ENCODE measurements at places on chromosomes 5 and 9. TPM values are rescaled to one million over a fixed set of nuclear protein-coding genes. Genes with fewer than 3 reads are reported as not detected.
A peak's percentile ranks its signal among the peaks of the same experiment; 100 is the strongest.

RPP25L gene
- total RNA-seq, result 26.8 TPM

SMAD5 gene
- 102 TPM for total RNA-seq

DNA sequence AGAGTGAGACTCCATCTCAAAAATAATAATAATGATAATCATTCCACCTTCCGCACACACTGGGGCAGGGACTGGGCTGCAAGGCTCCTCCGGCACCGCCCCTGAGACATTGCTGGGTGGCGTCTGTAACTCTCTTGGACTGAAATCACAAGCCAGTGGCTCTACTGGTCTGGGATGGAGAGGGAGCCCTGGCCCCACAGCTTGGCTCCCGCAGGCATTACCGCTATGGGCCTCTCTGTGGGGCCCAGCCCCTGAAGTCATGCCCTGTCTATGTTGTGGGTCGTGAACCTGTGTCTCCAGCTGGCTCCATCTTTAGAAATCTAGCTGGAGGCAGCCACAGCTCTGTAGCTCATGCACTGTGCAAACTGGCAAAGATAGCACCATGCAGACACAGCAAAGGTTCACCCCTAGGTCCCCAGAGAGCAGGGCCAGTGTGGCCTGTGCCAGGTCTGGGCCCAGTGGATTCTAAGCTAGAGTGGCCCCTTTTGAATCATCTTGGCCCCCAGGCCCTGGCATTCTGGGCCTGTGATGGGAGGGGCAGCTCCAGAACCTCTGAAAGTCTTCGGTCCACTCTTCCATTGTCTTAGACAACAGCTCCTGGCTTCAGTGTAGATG, 36.1 kb upstream of the COL5A1 start:
- no peak for DNase-seq

DNA sequence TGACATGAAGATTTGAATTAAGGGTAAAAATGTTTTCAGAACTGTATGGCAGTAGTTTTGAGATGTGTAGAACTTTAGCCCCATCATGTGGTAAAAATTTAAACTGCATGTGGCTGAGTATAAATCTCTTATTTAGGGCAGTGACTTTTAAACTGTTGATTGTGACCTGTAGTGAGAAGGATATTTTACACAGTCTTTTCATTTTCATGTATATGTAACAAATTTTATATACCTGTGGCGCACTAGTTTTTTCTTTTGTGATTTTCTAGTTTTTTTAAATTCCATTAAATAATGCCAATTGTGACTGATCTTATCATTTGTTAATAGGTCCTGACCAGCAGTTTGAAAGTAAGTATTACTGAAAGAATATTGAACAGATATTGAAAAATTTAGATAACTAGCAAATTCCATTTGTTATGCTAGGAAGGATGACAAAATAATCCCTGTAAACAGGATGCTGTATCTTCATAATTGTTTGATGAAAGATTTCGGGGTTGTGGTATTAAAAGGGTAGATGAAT, 47.2 kb downstream of the GPBP1 start:
- no peak for DNase-seq

GRCh38 chr5:127471211-127471610, 46.2 kb upstream of the PRRC1 start:
- no peak for DNase-seq

DNA sequence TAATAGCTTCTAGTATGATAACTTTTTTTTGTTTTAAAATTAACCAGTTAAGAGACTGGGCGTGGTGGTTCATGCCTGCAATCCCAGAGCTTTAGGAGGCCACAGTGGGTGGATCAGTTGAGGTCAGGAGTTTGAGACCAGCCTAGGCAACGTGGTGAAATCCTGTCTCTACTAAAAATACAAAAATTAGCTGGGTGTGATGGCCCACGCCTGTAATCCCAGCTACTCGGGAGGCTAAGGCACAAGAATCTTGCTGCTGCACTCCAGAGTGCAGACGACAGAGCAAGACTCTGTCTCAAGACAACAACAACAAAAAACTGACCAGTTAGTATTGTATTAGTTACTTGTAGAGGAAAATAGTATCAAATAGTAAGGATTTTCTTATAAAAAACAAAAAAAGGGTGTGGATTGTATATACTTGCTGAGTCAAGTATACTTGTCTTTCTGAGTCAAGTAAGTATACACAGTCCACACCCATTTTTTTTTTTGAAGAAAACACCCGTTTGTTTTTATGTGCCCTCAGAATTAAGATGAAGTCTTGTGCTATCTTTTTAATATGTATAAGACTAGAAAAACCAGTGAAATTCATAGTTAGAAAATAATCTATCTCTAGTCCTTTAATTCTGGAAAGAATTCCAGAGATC, 25.3 kb downstream of the UBAP1 start:
- no peak for DNase-seq

SAXO1 gene
- total RNA-seq, result 0.56 TPM

CAMSAP1 gene
- total RNA-seq, result 34.9 TPM

CDO1 gene
- 3.5 TPM for total RNA-seq

ERAP2 gene
- total RNA-seq, result 8.7 TPM

- no peak for DNase-seq
Observed at GRCh38 chr5:141814064-141814964, 63.9 kb downstream of the PCDH1 start.

ADAMTS2 gene
- total RNA-seq, result 3.7 TPM

DNA sequence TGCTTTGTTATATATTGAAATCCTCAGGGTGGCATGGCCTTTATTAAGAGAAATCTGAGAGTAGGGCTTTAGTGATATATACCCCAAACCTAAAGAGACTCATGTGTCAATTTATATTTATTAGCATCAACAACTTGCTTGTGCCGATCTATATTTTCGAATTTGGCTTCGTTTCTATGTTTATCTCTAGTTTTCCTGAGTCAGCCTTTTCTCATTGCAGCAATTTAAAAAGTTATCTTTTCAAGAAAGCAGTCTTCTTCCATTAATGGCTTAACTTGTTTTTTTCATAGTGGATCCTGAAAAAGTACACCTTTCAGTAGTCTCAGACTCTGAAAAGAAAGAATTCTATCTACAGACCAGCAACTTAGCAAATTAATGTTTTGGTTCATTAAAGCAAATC, 99.9 kb upstream of the KCNN2 start:
- no peak for DNase-seq

DNA sequence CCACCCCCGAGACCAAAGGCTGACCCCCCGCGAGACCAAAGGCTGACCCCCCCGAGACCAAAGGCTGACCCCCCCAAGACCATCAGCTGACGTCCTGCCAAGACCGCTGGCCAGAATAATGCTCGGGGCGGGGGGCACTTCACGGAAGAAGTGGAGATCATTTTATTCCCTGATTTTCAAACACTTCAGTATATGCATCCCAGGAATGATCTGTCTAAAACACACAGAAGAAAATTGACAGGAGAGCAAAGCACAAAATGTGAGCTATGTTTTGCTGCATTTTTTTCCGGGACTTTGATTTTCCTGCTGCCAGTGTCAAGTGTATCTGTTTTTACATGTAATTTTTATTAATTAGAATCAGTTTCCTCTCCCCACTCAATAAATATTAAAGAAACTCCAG, 67.1 kb downstream of the ADAMTS2 start:
- no peak for DNase-seq

DNA sequence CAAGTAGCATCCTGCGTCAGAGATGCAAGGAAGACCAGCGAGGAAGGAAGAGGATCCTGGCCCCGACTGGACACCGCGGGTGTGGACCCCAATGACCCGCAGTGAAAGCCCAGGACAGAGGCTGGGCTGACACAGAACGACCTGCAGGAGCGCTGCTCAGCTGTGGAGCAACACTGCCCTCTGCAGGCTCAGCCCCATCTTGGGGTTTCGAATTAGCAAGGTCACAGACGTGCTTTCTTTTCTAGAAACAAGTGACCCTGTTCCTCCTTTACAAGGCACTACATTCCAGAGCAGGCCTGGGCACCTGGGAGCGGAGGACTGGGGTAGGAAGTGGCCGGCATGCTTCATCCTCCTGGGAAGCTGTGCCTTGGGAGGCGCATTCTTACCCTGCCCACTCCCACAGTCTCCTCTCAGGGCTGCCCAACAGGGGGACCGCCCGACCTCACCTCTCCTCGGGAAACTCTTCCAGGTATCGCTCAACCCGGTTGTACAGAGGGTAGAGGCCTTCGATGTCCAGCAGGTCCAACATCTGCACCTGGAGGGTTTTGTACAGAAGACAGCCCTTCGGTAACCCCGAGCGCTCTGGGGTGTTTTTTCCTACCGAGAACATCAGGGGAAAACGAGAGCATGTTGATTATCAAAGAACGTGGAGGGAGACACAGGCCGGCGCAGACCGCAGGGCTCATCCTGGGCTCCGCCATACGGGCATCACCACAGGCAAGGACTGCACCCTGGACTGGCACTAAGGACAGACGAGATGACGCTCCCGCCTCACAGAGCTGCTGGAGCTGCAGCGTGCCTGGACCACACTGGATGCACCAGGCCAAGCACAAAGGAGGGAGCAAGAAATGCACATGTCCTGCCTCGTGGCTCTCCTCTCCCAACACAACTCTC, 35.0 kb downstream of the IPPK start:
- DNase-seq, result peak; percentile 61

GRCh38 chr5:80234116-80234948, 21.5 kb downstream of the SERINC5 start:
- DNase-seq, result no peak

- DNase-seq, result peak; percentile 52
Observed at GRCh38 chr9:126116351-126117157, 210.1 kb upstream of the MVB12B start.

- no peak for DNase-seq
Observed at GRCh38 chr9:34565856-34566255, 23.7 kb downstream of the CNTFR start.

SNCAIP gene
- total RNA-seq, result 2.4 TPM

GRCh38 chr5:25393256-25393655, 748.5 kb upstream of the CDH10 start:
- DNase-seq, result no peak

HAVCR1 gene
- not detected for total RNA-seq

FOXD4L5 gene
- total RNA-seq, result not detected

GRCh38 chr5:169152946-169153345, 148.0 kb downstream of the SLIT3 start:
- DNase-seq, result no peak

- DNase-seq, result peak; percentile 71
Observed at GRCh38 chr5:177317959-177318377, 6.3 kb upstream of the MXD3 start.

GRCh38 chr9:88781628-88782391, 209.5 kb upstream of the S1PR3 start:
- no peak for DNase-seq

DNA sequence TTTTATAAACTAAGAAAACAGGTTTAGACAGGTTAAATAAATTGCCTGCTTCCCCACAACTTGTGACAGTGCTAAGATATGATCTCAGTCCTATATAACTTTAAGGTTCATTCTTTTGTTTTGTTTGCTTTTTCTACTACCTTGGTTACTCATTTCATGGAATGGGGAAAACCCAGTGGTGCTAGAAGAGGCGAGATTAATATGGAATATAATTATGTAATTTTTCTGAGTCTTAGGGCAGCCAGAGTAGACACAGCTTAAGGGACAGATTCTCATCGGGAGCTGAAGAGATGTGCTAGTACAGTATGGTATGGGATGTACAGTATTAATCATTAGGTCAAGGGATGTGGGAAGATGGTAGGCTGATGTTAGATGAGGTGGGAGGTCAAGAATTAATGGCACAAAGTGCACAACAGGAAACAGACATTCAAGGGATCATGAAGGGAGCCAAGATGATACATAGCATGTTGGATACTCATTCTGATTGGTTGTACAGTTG, 6.2 kb downstream of the TRIM32 start:
- DNase-seq, result no peak

DNA sequence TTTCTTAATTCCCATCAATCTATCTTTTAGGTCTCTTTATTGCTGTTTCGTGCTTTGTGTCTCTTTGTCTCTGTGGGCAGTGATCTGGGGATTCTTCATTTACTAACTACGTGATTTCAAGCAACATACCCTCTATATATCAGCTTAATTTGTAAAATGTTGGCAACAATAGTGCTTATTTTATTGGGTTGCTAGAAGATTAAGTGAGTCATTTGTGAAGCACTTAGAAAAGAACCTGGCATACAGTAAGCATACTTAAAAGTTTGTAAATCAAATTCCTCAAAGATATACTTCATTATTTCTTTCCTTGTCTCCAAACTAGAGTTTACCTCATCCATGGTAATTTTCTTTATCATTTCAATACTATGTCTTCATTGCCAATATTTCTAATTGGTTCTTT, 669.7 kb downstream of the MAT2B start:
- no peak for DNase-seq

SLC36A3 gene
- not detected for total RNA-seq

- no peak for DNase-seq
Observed at GRCh38 chr5:164188733-164189148, 683.3 kb downstream of the MAT2B start.

PGM5 gene
- total RNA-seq, result 16.8 TPM

DNA sequence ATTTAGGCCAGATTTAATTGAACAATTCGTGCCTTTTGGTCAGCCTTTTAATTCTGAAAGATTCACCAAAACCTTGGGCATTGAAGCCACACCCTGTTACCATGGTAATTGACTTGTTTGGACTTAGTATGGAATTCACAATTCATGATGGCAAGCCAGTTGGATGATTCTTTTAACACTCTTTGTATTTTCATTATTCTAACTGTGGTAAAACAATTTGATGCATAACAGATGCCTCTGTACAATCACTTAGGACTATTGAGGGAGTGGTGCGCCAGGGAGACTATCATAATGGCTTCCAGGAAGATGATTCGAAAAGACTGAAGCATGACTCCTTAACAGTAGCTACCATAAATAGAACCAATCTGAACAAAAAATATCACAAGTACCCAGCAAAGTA, 381.1 kb upstream of the ADAMTS16 start:
- no peak for DNase-seq

DNA sequence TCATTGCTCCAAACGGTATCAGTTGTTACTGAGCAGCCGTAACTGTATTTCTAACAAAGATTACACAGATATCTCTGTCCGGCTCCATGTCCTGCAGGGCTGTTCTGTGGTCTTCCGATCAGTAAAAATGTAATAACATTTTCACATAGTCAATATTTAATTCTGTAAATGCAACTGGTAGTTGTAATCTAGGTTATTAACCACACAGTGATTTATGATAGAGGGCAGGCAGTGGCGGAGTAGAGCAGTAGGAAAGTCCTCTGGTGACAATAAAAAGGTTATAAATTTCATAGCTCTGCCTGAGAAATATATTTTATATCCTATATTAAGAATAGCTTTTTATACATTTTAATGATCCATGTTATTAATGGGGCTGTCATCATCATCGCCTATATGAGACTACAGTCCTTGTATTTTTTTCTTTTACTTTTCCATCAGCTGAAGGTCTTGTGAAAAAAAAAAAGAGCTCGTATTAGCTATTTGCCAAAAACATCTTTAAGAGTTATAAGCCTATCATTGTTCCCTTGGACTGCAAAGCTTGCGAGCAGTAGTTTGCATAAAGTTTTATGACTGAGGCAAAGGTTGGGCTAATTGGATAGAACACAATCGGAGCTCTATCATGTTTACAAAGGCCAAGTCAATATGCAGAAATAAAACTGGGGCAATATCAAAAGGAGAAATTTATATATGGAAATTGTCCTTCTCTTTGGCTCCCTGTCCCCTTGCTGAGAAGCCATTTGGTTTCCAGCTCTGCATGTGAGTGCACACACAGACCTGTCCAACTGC, 648.0 kb downstream of the IRX1 start:
- no peak for DNase-seq

Data from lower leg skin (tissue), 4 donors.